ENCODE measurements at places on chromosomes 6 and 20.
A peak's percentile ranks its signal among the peaks of the same experiment; 100 is the strongest.

- no peak for DNase-seq
Observed at GRCh38 chr20:12928755-12929401, 79.9 kb upstream of the SPTLC3 start.

- DNase-seq = no peak
Observed at GRCh38 chr6:44216677-44217331, at the start of gene MYMX. TSS of gene MYMX (plus strand) at chr6:44216926. CDS start at chr6:44217472, 546 bp downstream.

DNA sequence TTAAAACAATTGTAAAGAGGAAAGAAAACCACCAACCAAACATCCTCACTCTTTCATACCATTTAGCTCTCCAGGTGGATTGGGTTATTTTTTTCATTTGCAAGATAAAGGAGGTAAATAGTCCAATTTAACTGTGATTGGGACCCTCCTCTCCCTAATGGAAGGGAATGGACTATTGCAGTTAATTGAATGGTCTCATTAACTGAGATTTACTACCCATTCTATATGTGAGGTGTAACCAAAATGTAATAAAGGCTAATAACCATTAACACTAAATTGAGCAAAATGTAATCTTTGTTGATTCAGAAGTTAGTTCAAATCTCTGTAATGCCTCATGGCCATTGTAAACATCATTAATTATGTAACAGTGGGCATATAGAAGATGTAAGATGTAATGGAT is 105.0 kb downstream of the KLHL32 start:
- DNase-seq = no peak

- DNase-seq = peak; percentile 40
Observed at GRCh38 chr20:50635676-50636600, 55.4 kb downstream of the RIPOR3 start.

DNA sequence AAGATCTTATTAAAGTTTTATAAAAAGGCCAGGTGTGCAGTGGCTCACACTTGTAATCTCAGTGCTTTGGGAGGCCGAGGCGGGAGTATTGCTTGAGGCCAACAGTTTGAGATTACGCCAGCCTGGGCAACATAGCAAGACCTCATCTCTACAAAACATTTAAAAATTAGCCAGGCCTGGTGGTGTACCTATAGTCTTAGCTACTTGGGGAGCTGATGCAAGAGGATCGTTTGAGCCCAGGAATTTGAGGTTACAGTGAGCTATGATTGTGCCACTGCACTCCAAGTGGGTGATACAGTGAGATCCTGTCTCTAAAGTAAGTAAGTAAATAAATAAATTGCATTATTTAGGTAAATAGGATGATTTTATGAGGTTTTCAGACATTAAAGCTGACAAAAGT is 183.2 kb downstream of the ISM1 start:
- DNase-seq = no peak

DNA sequence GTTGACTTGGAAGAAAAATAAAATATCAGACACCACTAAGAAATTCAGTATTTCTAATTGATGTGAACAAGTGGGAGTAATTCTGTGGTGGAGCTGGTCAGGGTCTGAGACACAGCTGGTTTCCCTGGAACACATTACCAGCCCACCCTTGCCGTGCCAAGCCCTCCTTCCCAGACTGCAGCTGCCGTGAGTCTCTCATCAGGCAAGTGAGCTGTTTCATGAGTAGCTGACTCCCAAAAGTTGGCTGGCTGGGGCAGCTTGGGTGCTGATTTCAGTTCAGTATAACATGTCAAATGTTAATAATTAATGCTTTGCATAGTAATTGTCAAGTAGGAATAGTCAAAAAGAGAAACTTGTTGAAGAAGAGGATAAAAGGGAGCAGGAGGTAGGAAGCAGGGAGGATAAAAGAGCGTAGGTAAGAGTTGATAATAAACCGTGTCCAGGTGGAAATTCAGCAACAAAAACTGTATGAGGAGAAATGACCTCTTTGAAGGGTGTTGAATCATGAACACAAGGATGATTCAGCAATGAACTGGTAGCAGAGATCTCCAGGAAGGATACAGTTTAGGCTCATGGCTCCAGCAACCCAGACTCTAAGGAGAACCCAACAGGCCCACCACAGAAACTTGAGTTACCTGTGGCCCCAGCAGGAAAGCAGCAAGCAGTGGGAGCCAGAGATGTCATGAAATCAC is 110.9 kb upstream of the SSTR4 start:
- DNase-seq = no peak

DNA sequence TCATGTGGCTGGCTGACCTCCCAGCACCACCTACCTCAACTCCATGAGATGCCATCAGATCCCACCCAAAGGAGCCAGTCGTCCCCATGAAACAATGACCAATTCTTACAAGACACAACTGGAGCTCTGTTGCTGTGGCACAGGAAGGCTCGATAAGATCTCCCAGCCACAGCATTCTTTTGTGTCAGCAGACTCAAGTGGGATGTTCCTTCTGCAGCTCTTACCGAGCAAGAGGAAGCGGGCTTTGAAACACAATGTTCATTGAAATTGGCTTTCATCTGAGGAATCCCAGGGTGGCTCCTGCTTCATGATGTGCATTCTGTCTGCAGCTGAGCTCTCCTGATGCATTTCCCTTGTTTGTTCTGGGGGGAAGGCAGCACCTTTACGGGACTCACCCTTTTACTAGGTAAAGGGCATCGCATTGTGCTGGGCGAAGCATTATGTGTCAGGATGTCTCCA is 222.0 kb upstream of the SGK1 start:
- no peak for DNase-seq

GRCh38 chr6:158422629-158423238 is 110.5 kb downstream of the TULP4 start:
- no peak for DNase-seq

GRCh38 chr6:138882369-138883017 is 86.6 kb downstream of the ECT2L start:
- DNase-seq = no peak

DNA sequence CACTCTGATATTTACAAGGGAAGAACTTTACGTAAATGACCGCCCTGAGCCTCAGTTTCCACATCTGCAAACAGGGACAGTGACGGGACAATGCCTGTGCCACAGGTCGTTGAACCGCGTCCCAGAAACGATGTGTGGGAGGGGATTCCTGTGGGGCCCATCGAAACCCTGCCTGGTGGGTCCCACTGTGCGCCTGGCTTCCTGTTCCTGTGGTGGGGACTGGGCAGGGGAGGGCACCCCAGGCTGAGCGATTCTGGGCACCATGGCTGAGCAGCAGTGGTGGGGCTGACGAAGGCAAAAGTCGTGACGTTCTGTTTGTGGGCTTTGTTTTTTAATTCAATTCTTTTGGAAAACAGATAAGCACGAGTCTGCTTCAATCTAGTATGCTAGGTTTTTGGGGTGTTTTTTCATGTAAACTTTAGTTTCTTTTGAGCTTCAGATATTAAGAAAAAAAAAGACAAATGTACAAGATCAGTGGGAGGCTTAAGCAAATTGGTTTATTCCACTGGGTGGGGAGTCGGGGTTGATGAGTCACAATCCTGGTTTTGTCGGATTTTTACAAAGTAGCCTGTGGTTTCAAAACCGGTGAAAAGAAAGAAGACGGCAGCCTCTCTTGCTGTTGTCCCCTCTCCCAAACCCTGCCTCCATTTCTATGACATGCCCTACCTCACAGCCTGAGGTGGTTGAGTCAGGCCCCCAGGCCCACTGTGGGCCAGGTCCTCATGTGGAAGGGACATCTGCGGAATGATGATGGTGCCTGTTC is 40.4 kb downstream of the GNAS-AS1 start:
- DNase-seq = no peak

DNA sequence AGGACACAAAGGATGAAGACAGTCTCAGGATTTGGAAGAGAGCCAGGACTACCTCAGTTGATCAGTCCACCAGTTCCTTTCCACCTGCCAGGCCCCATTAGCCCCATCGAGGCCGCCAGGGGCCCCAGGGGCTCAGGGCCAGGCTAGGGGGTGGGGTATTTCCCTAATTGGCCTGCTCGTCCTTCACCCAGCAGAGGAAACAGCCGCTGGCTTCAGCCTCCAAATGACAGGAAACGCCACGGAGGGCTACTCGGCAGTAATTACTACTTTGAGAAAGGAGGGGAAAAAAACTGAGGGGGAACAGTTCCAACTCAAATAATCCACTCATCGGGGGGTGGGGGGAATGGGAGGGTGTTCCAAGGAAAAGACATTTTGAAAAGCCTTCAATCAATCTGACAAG is 42.7 kb downstream of the MAFB start:
- DNase-seq = no peak

Data from CD4-positive, alpha-beta T cell treated with Interleukin-10 for 1 hour (primary cell).